ENCODE measurements at places on chromosomes 5 and 9.

DNA sequence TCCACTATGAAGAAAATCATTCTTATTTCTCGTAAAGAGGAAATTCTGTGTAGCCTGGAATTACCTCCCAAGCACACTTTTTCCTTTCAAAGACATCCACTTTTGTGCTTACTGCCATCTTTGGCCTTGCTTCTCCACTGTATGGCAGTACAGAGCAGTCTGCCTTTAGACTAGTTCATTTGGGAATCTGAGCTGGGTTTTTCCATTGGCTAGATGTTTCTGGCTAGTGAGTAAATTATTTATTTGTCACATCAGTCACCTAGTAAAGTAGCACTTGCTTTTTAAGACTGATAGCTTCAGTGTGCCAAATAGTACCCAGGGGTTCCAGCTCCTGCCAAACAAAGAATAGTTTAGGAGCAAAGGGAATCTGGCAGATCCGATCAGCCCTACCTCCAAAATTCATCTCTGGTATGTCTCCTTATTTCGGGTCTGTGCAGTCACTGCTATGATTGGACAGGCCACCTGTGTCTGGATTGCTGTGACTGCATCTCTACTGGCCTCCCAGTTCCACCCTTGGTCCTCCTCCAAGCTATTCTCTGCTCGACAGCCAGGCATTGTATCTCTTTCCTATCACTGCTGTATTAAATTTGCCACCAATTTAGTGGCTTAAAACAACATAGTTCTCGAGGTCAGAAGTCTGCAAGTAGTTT lies 97.6 kb downstream of the NUDT12 start:
- no peak for DNase-seq

GRCh38 chr5:161105525-161105924 lies 253.5 kb upstream of the ATP10B start:
- DNase-seq: peak; percentile 48

- no peak for DNase-seq
Measured at GRCh38 chr9:22079873-22080341, 70.8 kb upstream of the CDKN2B start.

DNA sequence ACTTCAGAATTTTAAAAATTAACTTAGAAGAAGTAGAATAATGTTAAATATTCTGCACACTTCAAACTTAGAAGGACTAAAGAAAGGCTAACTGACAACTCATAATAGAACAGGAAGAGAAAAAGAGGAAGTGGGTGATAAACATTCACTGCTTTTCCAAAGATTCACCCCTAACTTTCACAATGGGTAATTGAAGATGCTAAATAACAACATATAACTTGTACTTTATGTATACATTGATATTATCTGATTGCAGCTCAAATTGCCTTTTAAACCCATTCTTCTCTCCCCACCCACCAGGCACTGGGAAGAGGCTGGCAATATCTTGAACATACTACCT lies 376.6 kb downstream of the EFNA5 start:
- peak; percentile 84 for DNase-seq

DNA sequence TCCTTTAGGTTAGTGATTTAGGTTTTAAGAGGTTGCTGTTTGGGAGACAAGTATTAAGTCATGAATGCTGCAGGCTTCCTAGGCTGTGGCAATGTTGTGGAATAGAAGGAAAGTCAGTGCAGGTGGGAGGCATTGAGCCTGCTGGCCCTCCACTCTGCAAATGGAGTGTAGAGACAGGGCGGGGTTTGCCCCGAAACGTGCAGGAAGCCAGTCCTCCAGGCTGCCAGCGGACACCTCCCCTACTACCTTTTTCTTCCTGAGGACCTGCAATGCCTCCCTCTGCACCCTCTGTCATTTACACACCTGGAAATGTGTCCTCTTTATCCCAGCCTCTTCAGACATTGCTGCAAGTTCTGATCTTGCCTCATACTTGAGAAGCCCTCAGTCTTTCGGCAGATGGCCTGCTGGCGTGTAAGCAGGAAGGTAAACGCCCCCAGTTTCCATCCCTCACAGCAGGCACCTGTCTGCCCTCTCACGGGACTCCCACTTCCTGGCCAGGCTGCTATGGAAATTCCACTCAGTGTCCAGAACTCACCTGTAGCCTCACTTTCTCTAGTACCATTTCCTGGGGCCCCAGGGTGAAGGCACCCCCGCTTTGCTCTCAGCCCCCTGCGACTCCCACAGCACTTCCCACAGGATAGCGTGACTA lies 81.6 kb upstream of the BOD1 start:
- DNase-seq: no peak

DNA sequence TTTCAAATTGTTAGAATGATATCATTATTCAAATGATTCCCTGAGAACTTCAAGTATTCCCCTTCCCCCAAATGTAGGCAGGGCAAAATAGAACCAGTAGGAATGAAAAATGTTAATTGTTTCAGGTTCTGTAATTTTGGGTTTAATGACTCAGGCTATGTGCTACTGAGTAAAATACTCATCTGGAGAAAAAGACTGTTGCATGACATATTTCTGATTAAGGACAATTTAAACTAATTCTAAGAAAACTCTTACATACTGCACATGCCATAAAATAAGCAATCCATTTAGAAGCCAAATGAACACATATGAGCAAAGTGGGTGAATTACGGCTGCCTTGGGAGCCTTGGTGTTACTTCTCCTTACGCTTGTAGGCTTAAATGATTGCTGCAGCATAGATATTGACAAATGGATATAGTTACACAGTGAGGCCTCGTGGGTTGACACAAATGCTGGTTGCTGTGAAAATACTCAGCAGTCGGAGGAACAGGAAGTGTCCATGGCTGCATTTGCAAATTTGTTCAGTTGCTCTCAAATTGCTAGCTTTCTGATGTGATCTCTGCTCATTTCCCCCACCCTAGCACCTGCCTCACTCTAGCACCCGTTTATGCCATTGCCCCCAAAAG lies 174.9 kb upstream of the DMAC1 start:
- DNase-seq: peak; percentile 87

- DNase-seq: no peak
Measured at GRCh38 chr5:172454358-172455086, at the start of gene SH3PXD2B. Gene SH3PXD2B, minus strand, starts transcription at chr5:172454525. Its CDS starts 173 bp downstream, at chr5:172454352.

- DNase-seq: no peak
Measured at GRCh38 chr5:151191661-151192060, 32.2 kb downstream of the CCDC69 start.

Measured in MV-4-11 (cell line).